Upper lobe of right lung (tissue), 1 donor: ENCODE measurements at places on chromosomes 4 and X. TPM values are rescaled to one million over a fixed set of nuclear protein-coding genes. Genes with fewer than 3 reads are reported as not detected.

The IL3RA gene
- total RNA-seq: 43.0 TPM

The DCLK2 gene
- 4.9 TPM for total RNA-seq

DNA sequence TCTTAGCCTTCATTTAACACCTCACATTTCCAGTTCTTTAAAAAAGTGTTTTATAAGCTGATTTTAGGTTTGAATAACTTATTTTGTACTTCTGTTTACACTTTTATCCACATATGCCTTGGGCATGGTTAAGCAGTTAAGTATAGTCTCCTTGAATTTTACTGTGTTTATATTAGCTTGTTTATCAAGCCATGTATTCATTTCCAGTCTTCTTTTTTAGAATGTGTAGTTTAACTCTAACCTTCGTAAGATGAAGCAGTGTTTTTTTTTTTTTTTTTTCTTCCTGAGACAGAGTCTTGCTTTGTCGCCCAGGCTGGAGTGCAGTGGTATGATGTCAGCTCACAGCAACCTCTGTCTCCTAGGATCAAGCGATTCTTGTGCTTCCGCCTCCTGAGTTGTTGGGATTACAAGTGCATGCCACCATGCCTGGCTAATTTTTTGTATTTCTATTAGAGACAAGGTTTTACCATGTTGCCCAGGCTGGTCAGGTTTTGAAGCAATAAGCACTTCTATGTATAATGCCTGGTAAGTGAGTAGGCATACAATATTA lies 42.5 kb downstream of the BMP2K start:
- DNase-seq: no peak
- no peaks in the 10 kb centered on the region for H3K4me1 ChIP-seq
- H3K36me3 ChIP-seq: no peaks in the 10 kb centered on the region
- H3K27ac ChIP-seq: no peak overlapping the region
- no peaks in the 10 kb centered on the region for H3K27me3 ChIP-seq
- H3K4me3 ChIP-seq: no peak overlapping the region

- no peaks in the 10 kb centered on the region for H3K36me3 ChIP-seq
- no peaks in the 10 kb centered on the region for H3K27me3 ChIP-seq
- no peak for DNase-seq
- H3K4me3 ChIP-seq: no peak overlapping the region
Observed at GRCh38 chr4:118983293-118983692, 94.6 kb downstream of the SYNPO2 start.

DNA sequence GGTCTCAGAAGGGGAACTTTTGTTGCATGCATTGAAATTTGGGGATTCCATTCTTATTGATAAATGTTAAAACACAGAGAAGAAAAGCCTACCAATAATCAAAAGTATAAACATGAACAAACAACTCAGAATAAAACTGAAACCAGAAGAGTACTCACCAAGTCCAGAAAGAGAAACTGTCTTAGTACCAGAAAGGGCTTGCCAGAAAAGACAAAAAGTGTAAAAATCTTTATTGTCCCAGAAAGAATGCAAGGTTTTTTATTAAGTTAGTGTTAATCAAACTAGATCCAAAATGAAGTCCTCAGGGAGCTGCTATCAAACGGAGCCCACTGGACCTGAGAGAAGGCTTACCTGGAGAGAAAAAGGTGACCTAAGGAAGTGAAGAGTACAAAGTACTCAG lies 897.5 kb downstream of the PCDH7 start:
- no peak for DNase-seq
- H3K27ac ChIP-seq: no peak overlapping the region
- H3K27me3 ChIP-seq: no peaks in the 10 kb centered on the region
- H3K4me1 ChIP-seq: no peaks in the 10 kb centered on the region

The G3BP2 gene
- total RNA-seq: 102 TPM

- no peak for DNase-seq
- H3K27me3 ChIP-seq: no peaks in the 10 kb centered on the region
- H3K36me3 ChIP-seq: no peaks in the 10 kb centered on the region
- no peaks in the 10 kb centered on the region for H3K4me1 ChIP-seq
- no peak overlapping the region for H3K27ac ChIP-seq
Observed at GRCh38 chrX:104742355-104742754, 176.4 kb downstream of the IL1RAPL2 start.

The GAGE12J gene
- not detected for total RNA-seq

DNA sequence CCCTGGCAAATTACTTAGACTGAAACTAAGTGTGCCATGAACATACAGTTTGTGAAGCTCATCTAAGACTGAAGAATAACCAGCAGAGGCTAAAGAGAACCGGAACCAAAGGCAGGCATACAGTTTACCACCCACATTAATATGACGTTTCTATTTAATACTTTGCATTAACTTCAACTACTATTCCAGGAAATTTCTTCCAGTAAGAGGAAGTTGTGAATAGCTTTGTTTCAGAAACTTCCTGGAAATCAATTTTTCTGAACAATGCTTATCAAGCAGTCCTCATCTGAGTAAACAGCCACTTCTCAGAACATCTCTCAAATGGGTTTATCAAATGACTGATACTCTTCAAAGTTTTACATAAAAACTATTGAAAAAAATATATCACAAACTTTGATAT lies 252.7 kb downstream of the OPHN1 start:
- no peaks in the 10 kb centered on the region for H3K36me3 ChIP-seq
- no peak overlapping the region for H3K27ac ChIP-seq
- H3K27me3 ChIP-seq: no peaks in the 10 kb centered on the region
- no peaks in the 10 kb centered on the region for H3K4me1 ChIP-seq
- DNase-seq: no peak
- H3K4me3 ChIP-seq: no peak overlapping the region

DNA sequence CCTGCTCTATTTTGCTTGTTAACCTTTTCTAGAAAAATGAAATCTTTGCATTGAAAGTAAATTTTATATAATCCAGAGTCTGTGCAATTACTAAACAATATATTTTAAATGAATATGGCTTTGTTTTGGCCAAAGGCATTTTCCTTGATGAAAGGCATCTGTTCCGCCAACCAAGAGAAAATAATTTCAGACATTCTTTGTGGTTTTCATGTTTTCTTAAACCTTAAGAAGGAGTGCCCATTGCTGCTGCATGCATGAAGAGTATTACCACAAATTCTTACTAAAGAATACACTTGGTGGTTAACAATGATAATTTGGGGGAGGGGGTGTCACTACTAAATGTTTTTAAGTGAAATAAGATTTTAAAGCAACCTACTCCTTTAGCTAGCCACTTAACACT lies 2.7 kb upstream of the PDGFC start:
- no peaks in the 10 kb centered on the region for H3K27me3 ChIP-seq
- no peak overlapping the region for H3K27ac ChIP-seq
- no peak for DNase-seq
- H3K36me3 ChIP-seq: no peaks in the 10 kb centered on the region
- H3K4me3 ChIP-seq: no peak overlapping the region

- no peak overlapping the region for H3K4me3 ChIP-seq
- H3K4me1 ChIP-seq: peaks cover 7% of the 10 kb centered on the region
- DNase-seq: no peak
- H3K27me3 ChIP-seq: peaks cover 8% of the 10 kb centered on the region
Observed at GRCh38 chr4:122746485-122746965, 14.0 kb downstream of the BBS12 start.
